Adrenal gland (tissue), 19 donors: ENCODE measurements at places on chromosomes 4 and X. TPM values are rescaled to one million over a fixed set of nuclear protein-coding genes. Genes with fewer than 3 reads are reported as not detected.

The PGM2 gene
- total RNA-seq: 21.0 TPM

The GPR34 gene
- total RNA-seq: 22.9 TPM

The FAM193A gene
- total RNA-seq: 28.7 TPM

The TXK gene
- 0.80 TPM for total RNA-seq

The FRMPD4 gene
- not detected for total RNA-seq

The TCEAL6 gene
- 2.1 TPM for total RNA-seq

The BTK gene
- total RNA-seq: 6.3 TPM

The WAS gene
- 12.8 TPM for total RNA-seq

The HMX1 gene
- total RNA-seq: not detected

- H3K27ac ChIP-seq: no peak overlapping the region
- H3K4me1 ChIP-seq: no peaks in the 10 kb centered on the region
- DNase-seq: no peak
Measured at GRCh38 chr4:57462843-57463242, 352.7 kb upstream of the IGFBP7 start.

DNA sequence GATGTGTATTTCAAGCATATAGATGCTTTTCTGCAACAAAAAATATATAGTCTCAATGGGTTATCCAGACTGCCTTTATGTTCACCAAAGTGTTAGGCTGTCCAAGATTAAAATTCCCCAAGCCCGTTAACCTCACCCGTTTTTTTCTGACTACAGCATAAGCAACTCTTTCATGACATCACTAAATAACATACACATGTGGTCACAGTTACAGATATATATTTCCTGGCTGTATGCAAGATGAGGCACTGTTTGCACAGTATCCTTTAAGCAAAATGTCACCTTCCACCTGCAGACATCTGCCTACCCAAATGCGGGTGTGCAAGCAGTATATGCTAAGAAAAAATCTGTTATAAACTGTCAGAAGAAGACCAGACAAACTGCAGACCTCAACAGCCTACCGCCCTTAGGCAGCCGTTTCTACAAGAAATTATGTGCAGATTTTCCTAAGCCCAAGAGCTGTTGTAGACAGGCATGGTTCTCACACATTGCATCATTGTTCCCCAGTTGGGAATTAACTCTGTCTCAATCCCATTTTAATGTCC lies 183.1 kb upstream of the MXRA5 start:
- no peak overlapping the region for H3K27ac ChIP-seq
- no peaks in the 10 kb centered on the region for H3K27me3 ChIP-seq
- H3K4me1 ChIP-seq: no peaks in the 10 kb centered on the region
- no peak overlapping the region for H3K4me3 ChIP-seq

DNA sequence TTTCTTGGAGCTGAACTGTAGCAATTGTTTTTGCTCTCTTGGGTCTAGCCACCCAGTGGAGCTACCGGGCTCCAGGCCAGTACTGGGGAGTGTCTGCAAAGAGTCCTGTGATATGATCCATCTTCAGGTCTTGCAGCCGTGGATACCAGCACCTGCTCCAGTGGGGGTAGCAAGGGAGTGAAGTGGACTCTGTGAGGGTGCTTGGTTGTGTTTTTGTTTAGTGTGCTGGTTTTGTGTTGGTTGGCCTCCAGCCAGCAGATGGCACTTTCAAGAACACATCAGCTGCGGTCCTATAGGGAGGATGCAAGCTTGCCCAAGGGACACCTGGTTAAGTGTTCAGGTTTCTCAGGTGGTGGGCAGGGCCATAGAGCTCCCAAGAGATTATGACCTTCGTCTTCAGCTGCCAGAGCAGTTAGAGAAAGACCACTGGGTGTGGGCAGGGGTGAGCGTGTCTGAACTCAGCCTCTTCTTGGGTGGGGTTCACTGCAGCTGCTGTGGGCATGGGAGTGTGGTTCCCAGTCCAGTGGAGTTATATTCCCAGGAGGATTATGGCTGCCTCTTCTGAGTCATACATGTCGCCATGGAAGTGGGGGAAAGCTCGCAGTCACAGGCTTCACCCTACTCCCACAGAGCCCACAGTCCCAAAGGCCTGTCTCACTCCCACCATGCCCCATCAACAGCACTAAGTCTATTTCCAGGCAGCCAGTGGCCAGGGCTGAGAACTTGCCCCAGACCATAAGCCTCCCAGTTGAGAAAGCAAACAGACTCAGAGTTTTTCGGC lies 811.6 kb downstream of the GLUD2 start:
- no peaks in the 10 kb centered on the region for H3K36me3 ChIP-seq
- no peak for DNase-seq
- H3K4me3 ChIP-seq: no peak overlapping the region
- no peaks in the 10 kb centered on the region for H3K27me3 ChIP-seq
- H3K4me1 ChIP-seq: no peaks in the 10 kb centered on the region
- no peak overlapping the region for H3K27ac ChIP-seq

- H3K4me3 ChIP-seq: no peak overlapping the region
- H3K27me3 ChIP-seq: no peaks in the 10 kb centered on the region
- no peak for DNase-seq
- H3K36me3 ChIP-seq: no peaks in the 10 kb centered on the region
Measured at GRCh38 chr4:108055787-108056186, 66.1 kb downstream of the HADH start.

- H3K27me3 ChIP-seq: no peaks in the 10 kb centered on the region
- H3K27ac ChIP-seq: no peak overlapping the region
- H3K4me3 ChIP-seq: no peak overlapping the region
- H3K36me3 ChIP-seq: no peaks in the 10 kb centered on the region
Measured at GRCh38 chrX:45553417-45553816, 352.7 kb upstream of the DIPK2B start.

- no peak for DNase-seq
- no peaks in the 10 kb centered on the region for H3K36me3 ChIP-seq
- no peak overlapping the region for H3K4me3 ChIP-seq
- H3K27ac ChIP-seq: no peak overlapping the region
- H3K27me3 ChIP-seq: no peaks in the 10 kb centered on the region
Measured at GRCh38 chr4:17077105-17077504, 178.7 kb upstream of the LDB2 start.

GRCh38 chr4:150769845-150770244 lies 187.9 kb downstream of the MAB21L2 start:
- no peak for DNase-seq
- H3K36me3 ChIP-seq: no peaks in the 10 kb centered on the region
- no peak overlapping the region for H3K4me3 ChIP-seq
- H3K4me1 ChIP-seq: peaks cover 12% of the 10 kb centered on the region
- H3K27me3 ChIP-seq: no peaks in the 10 kb centered on the region

DNA sequence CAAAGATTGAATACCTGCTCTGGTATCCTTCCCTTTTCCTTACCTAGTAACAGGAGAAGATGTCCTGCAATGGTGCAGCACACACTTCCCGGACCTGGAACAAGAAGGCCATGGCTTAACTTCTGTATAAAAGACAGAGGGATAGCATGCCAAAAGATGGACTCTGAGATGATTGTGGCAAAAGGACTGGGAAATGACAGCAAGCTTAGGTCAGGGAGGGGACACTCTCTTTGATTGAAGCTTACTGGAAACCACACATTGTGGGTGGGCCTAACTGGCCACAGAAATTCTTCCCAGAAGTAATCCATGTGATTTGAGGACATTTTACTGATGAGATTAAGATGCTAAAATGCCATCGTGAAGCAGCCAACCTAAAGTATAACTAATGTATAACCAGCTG lies 71.0 kb upstream of the OTUD4 start:
- no peak overlapping the region for H3K27ac ChIP-seq
- H3K36me3 ChIP-seq: no peaks in the 10 kb centered on the region
- no peak for DNase-seq
- H3K4me1 ChIP-seq: no peaks in the 10 kb centered on the region
- no peak overlapping the region for H3K4me3 ChIP-seq

DNA sequence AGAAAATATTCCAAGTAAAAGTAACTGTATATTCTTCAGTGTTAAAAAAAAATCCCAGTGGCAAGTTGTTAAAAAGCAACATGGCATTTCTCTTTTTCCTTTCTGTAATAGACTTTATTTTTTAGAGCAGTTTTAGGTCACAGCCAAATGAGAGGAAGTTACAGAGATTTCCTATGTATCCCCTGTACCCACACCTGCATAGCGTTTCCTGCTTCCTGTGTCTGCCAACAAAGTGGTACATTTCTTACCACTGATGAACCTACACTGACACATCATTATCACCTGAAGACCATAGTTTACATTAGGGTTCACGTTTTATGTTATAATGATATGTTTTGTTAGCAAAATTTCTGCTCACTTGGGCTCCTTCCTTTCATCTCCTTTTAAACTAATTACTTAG lies 124.7 kb downstream of the GPAT3 start:
- no peaks in the 10 kb centered on the region for H3K4me1 ChIP-seq
- H3K27ac ChIP-seq: no peak overlapping the region
- H3K27me3 ChIP-seq: no peaks in the 10 kb centered on the region
- H3K36me3 ChIP-seq: no peaks in the 10 kb centered on the region
- no peak overlapping the region for H3K4me3 ChIP-seq

GRCh38 chr4:48196758-48197504 lies 62.9 kb upstream of the TXK start:
- no peaks in the 10 kb centered on the region for H3K36me3 ChIP-seq
- H3K4me3 ChIP-seq: no peak overlapping the region
- H3K4me1 ChIP-seq: peaks cover 11% of the 10 kb centered on the region
- DNase-seq: no peak
- H3K27me3 ChIP-seq: no peaks in the 10 kb centered on the region
- H3K27ac ChIP-seq: no peak overlapping the region

- H3K27ac ChIP-seq: no peak overlapping the region
- H3K27me3 ChIP-seq: no peaks in the 10 kb centered on the region
- H3K4me3 ChIP-seq: no peak overlapping the region
- H3K4me1 ChIP-seq: no peaks in the 10 kb centered on the region
- no peak for DNase-seq
Measured at GRCh38 chr4:81807386-81807785, 335.7 kb upstream of the RASGEF1B start.

- no peaks in the 10 kb centered on the region for H3K36me3 ChIP-seq
- H3K4me3 ChIP-seq: no peak overlapping the region
- no peaks in the 10 kb centered on the region for H3K4me1 ChIP-seq
- H3K27me3 ChIP-seq: no peaks in the 10 kb centered on the region
- DNase-seq: no peak
Measured at GRCh38 chrX:113954297-113954696, 629.6 kb upstream of the HTR2C start.

GRCh38 chrX:71212536-71212935 lies 10.5 kb upstream of the GJB1 start:
- DNase-seq: no peak

GRCh38 chrX:129230168-129230567 lies 293.1 kb downstream of the SMARCA1 start:
- no peaks in the 10 kb centered on the region for H3K4me1 ChIP-seq
- no peak overlapping the region for H3K27ac ChIP-seq
- no peak overlapping the region for H3K4me3 ChIP-seq
- no peaks in the 10 kb centered on the region for H3K36me3 ChIP-seq
- no peak for DNase-seq
- H3K27me3 ChIP-seq: no peaks in the 10 kb centered on the region

- no peaks in the 10 kb centered on the region for H3K36me3 ChIP-seq
- H3K27me3 ChIP-seq: peaks cover 6% of the 10 kb centered on the region
- no peak overlapping the region for H3K4me3 ChIP-seq
- no peaks in the 10 kb centered on the region for H3K4me1 ChIP-seq
- no peak for DNase-seq
Measured at GRCh38 chrX:55039471-55039870, 8.7 kb upstream of the ALAS2 start.
